Activated CD4-positive, alpha-beta T cell treated with anti-CD3 and anti-CD28 coated beads, Interleukin-2, amount 50 U/mL, for 24 hours (primary cell): ENCODE measurements at places on chromosomes 7 and 10.

- no peak for DNase-seq
Measured at GRCh38 chr7:38844952-38845563, 63.9 kb downstream of the VPS41 start.

DNA sequence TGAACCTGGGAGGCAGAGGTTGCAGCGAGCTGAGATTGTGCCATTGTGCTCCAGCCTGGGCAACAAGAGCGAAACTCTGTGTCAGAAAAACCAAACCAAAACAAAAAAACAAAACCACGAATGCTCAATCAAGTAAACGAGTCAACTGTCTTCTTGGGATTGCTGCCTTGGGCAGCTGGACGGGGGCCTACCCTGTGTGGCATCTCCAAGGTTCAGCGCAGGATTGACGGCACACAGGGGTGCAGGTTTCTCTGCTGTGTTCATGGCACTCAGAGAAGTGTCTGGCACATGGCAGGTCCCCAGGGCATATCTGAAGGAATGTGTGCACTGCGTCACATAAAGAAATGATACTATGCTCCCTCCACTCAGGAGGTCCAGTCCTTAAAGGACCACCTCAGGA lies 25.2 kb upstream of the CRYGN start:
- DNase-seq, result no peak

DNA sequence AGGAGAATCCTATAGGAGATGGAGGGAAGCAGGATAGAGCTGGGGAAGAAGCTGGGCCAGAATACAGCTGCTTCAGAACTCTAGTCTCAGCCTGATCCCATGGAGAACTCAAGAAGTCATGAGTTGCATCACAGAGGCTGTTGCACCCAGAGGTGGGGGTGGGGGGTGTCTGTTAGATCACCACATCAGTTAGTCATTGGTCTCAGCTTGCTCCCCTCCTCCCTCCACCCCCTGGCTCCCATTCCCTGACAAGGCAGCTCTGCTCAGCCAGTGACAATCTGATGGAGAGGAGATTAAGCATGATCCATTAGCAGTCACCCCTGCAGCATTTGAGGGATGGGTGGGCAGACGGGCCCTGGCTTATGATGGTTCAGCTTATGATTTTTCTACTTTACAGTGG lies 58.4 kb upstream of the FGL2 start:
- DNase-seq, result no peak

- no peak for DNase-seq
Measured at GRCh38 chr7:86784765-86785164, 141.1 kb downstream of the GRM3 start.

DNA sequence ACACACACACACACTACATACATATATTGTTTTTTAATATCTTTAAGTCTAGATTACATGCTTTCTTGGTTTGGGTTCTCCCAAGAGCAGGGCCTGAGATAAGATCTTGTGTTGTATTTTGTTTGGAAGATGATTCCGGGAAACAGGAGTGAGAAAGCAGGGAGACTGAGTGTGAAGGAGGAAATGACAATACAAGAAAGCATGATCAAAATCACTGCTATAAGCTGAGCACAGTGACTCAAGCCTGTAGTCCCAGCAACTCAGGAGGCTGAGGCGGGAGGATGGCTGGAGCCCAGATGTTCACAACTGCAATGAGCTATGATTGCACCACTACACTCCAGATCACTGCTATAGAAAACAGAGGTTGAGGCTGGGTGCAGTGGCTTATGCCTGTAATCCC lies 267.6 kb downstream of the SKIDA1 start:
- DNase-seq, result no peak

DNA sequence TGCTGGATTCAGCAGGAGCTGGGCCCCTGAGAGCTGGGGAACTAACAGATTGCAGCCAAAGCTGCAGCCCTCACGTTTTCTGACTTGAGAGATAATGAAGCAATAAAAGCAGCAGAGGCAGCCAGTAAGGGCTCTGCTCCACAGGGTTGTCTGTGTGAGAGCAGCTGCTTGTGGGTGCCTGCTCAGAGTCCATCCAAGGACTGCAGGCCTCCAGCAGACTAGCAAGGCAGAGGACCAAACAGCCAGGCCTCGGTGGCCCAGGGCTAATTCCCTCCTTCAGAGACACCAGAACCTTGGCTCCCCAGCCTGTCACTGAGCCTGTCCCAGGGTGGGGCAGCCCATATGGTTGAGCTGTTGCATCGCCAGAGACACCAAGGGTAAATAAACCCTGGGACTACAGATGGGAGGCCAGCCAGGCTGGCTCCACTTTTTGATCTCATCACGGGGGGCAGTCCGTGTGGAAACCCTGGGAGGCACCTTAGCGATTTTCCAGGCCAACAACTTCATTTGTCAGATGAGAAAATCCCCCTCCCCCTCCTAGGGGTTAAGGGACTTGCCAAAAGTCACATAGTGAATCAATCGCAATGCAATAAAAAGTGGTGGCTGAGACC lies 229.2 kb downstream of the WDR11 start:
- no peak for DNase-seq

DNA sequence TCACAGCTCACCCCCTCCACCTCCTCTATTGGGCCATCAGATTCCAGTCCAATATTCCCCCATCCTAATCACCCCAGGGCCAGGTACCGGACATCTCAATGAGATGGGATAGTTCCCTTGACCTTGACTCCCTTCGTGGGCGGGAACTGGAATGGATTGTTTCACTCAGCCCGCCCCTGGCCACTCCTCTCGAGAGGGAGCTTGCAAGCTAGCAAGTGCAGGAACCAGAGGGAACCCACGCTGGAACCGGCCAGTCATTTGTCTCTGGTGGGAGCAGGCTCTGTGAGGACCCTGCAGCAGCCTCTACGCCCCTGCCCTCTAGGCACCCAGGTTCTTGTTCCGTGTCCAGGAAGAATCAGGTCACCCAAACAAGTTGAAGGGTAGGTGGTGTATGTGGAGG lies 11.0 kb upstream of the RADIL start:
- no peak for DNase-seq

DNA sequence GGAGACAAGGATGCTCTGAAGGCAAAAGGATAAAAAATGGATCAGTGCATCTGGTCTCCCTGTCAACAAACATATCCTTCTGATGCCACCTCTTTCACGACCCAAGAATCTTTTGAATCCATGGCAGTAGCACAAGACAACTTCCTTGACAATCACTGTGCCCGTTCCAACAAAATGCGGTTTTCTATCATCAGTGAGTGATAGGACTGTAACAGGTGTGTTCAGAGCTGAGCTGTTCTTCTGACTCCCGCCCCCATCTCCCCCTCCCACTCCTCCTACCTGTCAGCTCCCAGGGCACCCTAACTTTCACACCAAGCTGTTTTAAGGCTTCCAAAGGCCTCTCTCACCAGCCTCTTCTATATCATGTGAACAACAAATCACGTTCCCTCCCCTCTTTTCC lies 74.8 kb downstream of the PARD3 start:
- DNase-seq, result no peak

DNA sequence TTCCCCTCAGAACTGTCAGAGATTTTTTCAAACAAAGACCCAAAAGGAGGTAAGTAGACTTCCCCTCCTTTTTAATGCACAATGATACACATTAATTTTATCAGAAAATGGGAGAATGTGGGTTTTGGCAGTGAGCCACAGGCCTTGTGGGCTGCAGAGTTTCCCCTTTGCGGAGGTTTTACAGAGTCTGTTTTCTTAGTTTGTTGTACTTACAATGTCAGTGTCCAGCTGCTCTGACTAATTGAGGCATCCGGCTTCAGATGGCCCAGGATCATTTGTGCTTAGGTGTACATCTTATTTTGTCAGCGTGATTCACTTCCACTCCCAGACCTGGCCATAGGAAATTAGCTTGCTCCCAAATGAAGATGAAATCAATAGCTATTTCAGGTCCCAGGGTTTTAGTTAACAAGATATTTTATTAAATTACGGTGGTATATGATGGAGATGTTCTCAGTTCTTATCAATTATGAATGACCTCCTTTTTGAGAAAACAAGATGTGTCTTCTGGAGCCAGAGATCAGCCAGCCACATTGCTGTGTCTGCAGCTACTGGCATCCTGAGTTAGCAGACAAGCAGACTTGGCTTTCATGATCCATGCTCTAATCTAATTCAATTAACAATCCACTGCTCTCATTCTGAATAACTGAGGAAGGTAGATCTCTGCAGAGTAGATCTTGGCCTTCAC lies 1086.6 kb upstream of the SORCS1 start:
- no peak for DNase-seq

- DNase-seq, result no peak
Measured at GRCh38 chr10:22823109-22823508, 104.7 kb upstream of the ARMC3 start.

- no peak for DNase-seq
Measured at GRCh38 chr10:21049482-21049881, 152.4 kb upstream of the NEBL start.

- DNase-seq, result no peak
Measured at GRCh38 chr10:3750006-3750816, 34.8 kb downstream of the KLF6 start.

DNA sequence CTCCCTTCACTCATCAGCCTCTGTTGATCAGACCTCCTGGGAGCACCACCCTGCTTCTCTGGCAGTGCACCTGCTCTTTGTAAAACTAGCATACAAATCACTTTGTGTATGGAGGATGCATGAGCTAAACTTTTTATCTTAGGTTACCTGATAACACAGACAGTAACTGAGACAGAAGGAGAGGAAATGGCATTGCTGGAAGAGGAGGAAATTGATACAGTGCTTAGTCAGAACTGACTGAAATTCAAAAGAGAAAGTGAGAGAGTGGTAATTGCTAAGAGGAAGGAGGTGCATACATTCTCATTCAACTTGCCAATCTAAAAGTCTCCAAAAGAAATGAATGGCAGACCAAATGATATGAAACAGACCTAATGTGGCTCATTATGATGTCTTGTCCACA lies 1120.7 kb downstream of the GATA3 start:
- DNase-seq, result no peak

DNA sequence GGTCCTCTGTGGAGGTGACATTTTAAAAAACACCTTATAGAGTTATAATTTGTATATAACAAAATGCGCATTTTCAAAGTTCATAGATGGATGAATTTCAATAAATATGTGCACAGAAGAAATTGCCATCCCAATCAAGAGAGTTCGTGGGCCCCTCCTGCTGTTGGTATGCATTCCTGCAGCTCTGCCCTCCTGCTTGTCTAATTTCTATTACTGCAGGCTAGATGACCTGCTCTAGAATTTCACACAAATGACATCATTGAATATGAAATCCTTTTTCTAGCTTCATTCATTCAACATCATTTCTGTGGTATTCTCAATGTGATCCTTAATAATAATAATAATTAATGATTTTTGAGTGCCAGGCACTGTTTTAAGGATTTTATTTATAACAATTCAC lies 348.2 kb downstream of the SDK1 start:
- DNase-seq, result no peak

GRCh38 chr7:156021471-156021870 lies 209.2 kb upstream of the SHH start:
- DNase-seq, result no peak

DNA sequence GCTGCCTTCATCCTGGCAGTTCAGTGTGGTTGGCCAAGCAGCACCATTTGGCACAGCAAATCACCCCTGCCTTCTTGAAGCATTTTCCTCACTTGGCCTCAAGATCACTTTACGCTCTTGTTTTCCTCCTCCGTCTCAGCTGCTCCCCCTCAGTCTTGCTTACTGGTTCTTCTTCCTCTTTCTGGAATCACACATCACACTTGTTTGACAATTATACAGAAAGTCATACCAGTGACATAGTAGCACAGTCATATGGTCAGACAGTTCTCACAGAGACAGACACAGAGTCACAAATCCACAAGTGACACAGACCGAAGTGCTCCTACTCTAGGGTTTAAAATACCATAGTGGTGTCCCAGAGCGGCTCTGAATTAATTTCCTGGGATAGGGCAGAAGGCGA lies 43.8 kb upstream of the ARL4A start:
- no peak for DNase-seq

DNA sequence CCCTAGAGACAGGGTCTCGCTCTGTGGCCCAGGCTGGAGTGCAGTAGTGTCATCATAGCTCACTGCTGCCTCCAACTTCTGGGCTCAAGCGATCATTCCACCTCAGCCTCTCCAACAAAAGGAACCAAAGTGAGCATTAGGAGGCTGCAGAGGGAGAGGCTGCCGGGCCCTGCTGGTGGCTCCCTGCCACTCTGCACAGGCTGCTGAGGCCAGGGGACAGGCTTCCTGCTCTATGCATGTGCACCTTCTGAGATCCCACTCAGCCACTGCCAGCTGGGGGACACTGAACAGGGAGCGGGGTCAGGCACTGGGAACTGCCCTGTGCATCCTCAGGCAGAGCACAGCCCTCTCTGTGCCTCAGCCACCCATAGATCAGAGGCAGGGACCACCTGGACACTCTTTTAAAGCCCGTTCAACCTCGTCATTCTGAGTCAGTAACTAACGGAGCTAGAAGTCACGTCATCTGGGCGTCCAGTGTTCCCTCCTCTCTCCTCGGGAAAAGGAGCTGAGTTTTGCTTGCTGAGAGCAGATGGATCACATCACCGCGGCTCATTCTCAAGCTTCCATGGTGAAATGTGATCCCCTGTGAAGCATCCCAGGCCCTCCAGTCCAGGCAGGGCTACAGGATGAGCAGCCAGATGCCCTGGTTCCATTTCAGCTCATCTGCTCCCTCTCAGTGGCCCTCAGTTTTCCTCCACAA lies 109.6 kb downstream of the MYL10 start:
- no peak for DNase-seq

DNA sequence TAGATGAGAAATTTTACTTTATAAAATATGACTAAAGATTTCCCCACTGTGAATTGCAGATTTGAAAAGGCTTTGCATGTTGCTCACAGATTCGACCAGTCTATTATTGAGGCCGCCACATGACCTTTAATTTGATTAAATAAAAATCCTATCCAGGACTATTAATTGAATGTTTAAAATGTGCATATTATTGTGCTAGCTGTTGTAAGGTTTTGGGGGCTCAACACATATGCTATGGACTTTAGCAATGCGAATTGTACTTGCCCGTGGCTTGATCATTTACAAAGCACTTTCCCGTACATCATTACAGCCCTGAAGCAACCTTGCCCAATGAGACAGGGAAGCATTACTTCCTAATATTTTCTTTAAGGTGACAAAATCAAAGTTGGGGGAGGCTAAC lies 243.0 kb downstream of the ACTR3B start:
- no peak for DNase-seq

- no peak for DNase-seq
Measured at GRCh38 chr7:94393246-94394108, 1.2 kb upstream of the COL1A2 start.

- DNase-seq, result no peak
Measured at GRCh38 chr7:70723339-70723738, 408.6 kb upstream of the GALNT17 start.

- no peak for DNase-seq
Measured at GRCh38 chr10:133135116-133135465, 24.9 kb upstream of the KNDC1 start.

- peak; percentile 12 for DNase-seq
Measured at GRCh38 chr10:74177140-74177677, 26.2 kb downstream of the ADK start.

GRCh38 chr10:118950997-118951637 lies 78.4 kb upstream of the NANOS1 start:
- DNase-seq, result no peak
